ENCODE measurements at places on chromosomes 3 and 15.

- no peak for DNase-seq
Measured at GRCh38 chr3:106229495-106230278, 360.9 kb upstream of the CBLB start.

GRCh38 chr3:195692781-195693427, 27.9 kb upstream of the MUC20 start:
- no peak for DNase-seq

DNA sequence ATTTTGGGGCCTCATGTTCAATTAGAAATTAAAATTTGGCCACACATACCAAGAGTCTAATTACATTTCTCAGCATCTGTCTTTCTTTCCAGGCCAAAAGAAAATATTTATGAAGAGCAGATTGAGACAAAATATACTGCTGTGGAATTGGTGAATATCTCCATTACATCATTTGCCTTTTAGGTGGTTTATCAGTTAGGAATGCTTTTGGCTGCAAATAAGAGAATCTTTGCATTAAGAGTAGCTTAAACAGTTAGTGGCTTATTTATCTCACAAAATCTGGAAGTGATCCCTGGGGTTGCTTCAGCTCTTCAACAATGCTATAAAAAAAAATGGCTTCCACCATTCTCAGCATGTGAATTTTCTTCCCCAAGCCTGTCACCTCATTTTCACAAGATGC, 308.7 kb downstream of the MAGI1 start:
- no peak for DNase-seq

DNA sequence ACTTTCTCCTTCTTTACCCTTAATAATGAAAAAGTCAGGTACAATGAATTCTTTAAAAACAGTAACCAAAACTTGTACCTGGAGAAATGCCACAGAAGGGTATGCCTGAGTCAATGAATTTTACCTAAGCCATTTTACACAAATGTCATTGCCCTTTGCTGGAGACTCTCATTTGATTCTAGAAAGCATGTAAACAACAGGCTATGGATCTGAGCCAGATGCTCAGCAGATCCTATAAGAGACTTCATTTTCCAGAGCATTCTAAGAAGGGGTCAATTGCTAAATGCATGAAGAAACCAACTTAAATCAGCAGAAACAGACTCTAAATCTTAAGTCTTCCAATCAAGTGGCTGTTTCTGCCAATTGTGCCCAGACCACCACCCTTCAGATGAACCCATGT, 83.8 kb upstream of the GALNT15 start:
- DNase-seq = no peak

DNA sequence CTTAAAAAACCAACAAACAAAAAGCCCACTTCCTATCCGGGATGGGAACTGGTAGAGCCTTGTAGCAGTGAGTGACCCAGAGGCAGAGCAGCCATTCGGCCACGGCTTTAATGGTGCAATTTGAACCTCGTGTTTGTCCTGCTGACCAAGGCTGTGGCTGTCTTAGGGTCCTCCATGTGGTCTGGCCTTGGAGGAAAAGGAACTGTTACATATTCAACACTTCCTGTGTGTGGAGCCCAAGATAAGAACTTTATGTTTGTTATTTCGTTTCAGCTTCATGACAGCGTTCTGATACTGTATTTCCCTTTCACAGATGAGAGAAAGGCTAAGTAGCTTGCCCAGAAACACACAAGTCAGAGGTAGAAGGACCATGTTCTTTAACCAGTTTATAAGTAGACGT, 269.8 kb downstream of the SV2B start:
- DNase-seq = no peak

- DNase-seq = no peak
Measured at GRCh38 chr3:129252748-129253147, 3.3 kb downstream of the COPG1 start.

DNA sequence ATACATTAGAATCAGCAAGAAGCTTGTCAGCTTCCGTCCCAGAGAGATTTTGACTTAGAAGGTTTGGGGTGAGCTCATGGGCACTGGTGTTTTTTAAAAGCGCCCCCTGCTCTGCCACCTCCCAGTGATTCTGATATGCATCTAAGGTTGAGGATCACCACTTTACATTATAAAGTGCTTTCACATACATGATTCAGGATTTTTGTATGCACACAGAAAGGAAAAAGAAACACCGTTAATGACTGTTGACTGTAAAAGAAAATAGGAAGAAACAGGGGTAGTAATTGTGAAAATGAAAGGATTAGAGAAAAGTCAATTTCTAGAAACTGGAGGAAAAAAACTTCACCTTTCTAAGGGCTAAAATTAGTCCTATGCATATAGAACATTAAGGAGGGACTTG, 104.9 kb upstream of the ZBED2 start:
- no peak for DNase-seq

DNA sequence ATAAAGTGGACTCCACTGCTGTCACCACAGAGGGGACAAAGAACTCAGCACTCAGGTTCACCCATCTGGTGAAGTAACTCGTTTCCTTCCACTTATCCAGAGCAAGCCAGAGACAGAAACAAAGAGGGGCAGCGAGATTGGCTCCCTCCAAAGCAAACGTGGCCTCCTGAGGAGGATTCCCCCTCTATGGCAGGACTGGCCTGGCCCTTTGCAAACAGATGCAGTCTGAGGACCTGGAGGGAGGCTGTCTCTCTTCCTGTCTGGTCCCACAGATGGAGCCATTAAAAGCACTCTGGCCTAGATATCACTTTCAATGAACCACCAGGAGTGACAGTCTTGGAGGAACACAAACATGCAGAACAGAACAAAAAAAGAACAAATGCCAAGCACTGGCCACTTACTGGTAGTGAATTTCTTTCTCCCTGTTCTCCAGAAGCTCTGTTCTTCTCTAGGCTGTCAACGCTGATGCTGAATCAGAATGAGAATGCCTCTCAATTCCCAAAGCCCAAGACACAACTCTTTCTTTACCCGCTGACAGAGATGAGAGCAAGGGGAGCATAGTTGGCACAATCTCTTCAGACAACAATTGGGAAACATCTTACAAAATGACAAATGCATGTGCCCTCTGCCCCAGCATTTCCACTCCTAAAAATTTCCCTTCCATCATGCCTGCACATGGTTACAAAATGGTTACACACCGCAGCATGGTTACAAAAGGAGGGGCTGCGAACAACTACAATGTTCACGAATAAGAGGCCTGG, 14.3 kb downstream of the KLHL25 start:
- DNase-seq = no peak

DNA sequence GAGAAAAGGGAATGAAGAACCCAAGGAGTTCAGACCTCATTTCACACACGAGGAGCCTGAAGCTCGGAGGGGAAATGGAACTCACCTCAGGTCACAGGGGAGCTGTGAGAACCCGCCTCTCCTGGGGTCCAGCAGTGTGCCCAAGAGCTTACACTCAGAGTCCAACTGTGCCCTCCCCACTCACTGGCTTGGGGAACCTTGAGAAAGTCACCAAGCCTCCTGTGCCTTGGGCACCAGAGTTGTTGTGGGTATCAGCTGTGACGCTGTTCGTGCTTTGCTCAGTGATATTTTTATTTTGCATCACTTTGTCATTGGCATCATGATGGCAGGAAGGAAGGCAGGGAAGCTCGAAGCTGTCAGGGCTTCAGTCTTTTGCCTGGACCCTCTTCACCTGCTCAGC, 83.4 kb downstream of the TLE3 start:
- DNase-seq = no peak

- DNase-seq = no peak
Measured at GRCh38 chr3:194930377-194931204, 244.9 kb downstream of the FAM43A start.

GRCh38 chr3:99128235-99128634, 226.7 kb upstream of the DCBLD2 start:
- no peak for DNase-seq

DNA sequence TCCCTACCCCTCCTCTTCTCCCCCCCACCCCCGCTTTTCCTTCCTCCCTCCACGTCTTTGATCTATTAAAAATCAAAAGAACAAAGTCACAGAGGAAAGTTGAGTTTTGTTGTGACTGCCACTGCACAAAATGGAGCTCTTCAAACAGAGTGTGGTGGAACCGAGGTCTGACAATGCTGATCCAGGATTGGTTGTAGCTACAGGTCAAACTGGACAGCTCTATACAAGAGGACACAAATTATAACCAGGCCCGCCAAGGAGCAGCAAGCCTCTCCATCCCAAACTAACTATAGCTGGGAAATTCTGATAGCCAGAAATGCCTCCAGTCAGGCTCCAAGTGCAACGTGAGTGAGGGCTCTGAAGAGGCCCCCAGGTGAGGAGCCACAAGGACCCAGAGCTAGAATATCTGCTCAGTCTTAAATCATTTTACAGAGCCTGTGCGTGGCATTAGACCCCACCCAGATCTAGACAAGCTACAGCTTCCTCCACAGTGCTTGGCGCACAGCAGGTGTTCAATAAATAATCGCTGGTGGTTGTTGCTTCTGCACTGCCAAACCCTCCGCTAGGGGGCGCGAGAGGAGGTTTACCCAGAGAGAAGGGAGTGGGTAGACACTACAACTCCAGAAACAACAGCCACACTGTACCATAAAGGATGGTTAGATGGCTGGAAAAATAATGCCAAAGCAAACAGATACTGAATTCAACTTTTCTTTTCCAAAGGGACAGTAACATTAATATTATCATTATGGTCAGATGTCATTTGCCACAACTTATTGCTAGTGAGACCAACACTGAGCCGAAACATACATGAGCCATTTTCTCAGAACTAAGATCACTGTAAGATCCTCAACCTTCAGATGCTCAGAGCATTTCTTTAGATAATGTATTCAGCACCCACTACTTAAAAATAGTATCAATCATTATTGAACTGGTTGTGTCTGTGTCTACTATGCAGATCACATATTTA, 44.6 kb downstream of the ZIC4 start:
- DNase-seq = peak; percentile 4

DNA sequence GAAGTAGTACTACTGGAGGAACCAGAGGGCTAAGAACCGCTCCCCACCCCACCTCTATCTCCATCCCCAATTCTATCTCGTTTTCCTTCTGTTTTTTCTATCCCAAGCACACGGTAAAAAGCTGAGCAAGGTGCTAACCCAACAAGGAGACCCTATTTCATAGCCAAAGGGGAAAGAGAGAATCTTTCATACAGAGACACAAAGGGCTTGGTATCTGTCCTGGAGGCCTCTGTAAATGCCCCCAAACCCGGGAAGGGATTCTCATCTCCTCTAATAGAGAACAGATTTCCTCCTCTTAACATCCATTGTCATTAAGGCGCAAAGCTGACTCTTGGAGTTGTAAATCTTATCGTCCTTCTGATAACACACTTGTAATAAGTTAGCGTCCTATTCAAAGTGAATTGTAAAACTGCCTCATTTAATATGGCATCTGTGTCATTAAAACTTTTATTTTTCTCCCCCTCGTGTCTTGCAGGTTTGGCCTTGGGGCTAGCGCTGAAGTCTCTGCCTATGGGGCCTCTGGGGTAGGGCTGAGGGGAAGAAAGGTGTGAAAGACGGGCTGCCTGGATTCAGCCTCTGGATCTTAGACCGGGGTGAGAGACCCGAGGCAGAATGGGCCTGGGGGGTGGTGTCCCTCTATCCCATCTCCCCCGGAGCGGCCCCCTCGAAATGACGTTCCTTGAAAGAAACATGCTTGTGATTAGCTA, 12.1 kb downstream of the NR2F2 start:
- DNase-seq = no peak

DNA sequence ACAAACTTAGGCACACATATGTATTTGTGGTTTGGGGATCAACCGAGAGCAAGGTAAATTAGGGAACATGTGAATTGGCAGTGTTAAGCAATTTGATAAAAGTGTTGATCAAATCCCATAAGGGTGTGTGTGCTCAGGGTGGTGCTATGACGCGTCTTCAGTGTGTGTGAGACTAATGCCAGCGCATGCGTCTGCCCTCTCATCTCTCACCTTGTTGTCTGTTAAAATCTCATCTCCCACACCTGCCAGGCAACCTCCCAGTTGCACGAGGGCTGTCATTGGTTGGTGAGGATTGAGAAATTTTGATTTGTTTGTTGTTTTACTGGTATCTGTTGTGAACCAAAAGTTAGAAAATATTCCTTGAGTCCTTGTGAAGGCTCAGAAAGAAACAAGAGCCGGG, 137.2 kb upstream of the ICE2 start:
- DNase-seq = no peak

- DNase-seq = no peak
Measured at GRCh38 chr3:57145852-57146251, 19.3 kb downstream of the IL17RD start.

- no peak for DNase-seq
Measured at GRCh38 chr3:152613851-152614250, 221.1 kb upstream of the P2RY1 start.

DNA sequence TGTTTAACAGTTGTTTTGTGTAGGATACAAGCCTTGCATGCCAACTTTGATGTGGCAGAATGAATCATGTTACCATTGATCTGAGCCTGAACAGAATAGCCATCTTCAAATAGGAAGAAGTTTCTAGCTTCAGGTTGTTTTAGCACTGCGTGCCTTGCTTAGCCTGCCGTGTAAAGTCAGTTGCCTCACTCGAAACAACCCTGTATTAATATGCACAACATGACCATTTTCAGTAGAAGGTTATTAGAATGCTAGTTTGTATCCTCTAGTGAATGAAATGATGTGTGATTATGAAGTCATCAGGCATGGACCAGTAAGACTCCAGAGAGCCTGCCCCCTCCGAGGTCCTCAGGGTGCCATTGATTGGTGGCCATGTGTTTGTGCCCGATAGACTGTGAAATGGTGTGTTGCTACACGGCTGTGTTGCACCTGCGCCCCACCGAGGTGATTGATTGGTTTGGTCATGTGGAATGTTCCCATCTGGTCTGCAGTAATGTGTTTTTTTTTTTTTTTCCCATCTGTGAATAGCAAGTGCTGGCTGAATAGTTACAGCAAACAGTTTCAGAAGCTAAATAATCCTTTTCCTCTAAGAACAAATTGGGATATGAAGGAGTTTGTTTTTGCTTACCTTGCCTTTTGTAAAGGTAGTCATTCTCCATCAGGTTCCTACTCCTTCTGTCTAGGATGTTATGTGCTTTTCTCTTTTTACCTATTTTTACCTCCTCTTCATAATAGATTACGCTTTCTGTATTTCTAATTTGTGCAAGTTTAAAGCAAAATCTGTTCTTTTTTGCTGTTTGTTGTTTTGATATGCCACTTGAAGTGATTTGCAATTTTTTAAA, 214.9 kb downstream of the TCF12 start:
- DNase-seq = no peak

DNA sequence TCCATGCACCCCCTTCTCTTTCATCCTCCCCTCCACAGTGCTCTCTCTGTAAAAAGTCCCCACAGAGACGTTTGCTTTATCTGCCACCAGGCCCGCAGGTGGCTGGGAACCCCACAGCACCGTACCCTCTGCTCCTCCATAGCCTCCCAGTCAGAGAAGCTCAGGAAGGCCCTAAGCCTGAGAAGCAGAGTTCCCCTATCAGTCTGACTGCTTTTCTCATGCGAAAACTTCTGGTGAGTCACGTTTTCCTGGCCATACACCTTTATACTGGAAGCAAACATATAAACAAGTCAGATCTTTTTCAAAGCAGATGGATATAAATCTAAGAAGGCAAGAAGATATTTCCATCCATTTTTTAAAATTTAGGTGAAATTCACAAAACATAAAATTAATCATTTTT, 51.5 kb upstream of the MEF2A start:
- DNase-seq = no peak

GRCh38 chr3:59450946-59451763, 401.3 kb upstream of the CFAP20DC start:
- DNase-seq = peak; percentile 33

All from activated CD4-positive, alpha-beta T cell treated with anti-CD3 and anti-CD28 coated beads, Interleukin-2, amount 50 U/mL, for 1 hour (primary cell).